ENCODE measurements at places on chromosomes 5 and 9. TPM values are rescaled to one million over a fixed set of nuclear protein-coding genes. Genes with fewer than 3 reads are reported as not detected.

GRCh38 chr9:108382310-108382709, 473.5 kb downstream of the ACTL7B start:
- H3K36me3 ChIP-seq = no peaks in the 10 kb centered on the region
- H3K27ac ChIP-seq = no peak overlapping the region
- DNase-seq = no peak
- no peak overlapping the region for H3K4me3 ChIP-seq

The SEC16A gene
- 67.9 TPM for total RNA-seq

DNA sequence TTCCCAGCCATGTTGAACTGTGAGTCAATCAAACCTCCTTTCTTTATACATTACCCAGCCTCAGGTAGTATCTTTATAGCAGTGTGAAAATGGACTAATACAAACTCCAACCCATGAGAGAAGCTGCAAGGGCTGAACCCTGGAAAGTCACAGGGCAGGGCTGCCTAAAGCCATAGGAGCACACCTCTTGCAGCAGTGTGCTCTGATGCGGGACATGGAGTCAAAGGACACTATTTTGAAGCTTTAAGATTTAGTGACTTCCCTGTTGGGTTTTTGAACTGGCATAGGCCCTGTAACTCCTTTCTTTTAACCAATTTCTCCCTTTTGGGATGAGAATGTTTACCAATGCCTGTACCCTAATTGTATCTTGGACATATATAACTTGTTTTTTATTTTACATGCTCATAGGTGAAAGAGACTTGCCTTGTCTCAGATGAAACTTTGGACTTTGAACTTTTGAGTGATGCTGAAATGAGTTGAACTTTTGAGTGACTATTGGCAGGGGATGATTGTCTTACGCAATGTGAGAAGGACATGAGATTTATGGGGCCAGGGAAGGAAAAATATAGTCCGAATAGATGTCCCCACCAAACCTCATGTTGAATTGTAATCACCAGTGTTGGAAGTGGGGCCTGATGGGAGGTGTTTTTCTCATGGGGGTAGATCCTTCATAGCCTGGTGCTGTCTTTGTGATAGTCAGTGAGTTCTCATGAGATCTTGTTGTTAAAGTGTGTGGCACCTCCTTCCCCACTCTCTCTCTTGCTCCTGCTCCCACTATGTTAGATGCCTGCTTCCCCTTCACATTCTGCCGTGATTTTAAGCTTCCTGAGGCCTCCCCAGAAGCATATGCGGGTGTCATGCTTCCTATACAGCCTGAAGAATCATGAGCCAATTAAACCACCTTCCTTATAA, 159.5 kb upstream of the SPEF2 start:
- H3K4me3 ChIP-seq = no peak overlapping the region
- no peak for DNase-seq
- H3K27ac ChIP-seq = no peak overlapping the region
- H3K36me3 ChIP-seq = no peaks in the 10 kb centered on the region

The SV2C gene
- 0.07 TPM for total RNA-seq

GRCh38 chr9:109168170-109168569, 1.1 kb upstream of the FRRS1L start:
- peaks cover 3% of the 10 kb centered on the region for H3K36me3 ChIP-seq
- peaks cover 55% of the 10 kb centered on the region for H3K27me3 ChIP-seq
- no peak overlapping the region for H3K4me3 ChIP-seq
- H3K27ac ChIP-seq = no peak overlapping the region
- no peak for DNase-seq

DNA sequence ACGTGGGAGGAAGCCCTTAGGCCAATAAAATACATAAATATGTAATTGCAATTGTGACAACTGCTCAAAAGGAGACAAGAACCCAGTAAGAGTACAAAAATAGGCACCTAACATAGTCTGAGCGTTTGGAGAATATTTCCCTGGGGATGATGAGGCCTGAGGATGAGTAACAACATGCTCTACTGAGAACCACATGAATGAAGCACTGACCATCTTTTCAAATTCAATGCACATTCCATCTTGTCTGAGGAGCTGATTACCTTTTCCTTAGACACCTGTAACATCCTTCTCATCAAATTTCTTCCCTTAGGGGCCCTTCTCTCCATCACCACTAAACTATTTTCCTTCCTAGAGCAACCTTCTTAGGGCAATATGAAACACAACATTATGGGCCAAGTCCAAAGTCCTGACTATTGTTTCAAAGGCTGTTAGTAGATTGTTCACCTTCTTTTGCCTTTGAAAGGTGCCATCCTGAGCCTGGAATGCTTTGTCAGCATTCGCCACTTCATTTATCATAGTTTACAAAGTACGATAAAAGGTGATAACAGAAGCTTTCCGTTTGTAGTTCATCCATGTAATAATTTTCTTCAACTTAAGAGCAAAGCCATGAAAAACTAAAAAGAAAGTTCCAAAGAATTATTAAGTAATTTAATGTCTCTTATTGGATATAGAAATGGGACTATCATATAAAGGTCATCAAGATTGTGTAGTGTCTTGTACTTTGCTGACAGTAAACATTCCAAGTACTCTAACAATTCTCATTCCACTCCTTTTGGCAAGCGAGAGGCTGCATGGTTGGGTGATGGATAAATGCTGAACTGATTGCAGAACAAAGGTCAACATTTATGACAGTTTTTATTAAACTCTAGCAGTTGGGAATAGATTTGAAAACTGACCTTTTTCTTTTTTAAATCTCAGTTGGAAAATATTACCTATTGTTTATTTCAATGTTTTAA, 471.3 kb downstream of the PDE4D start:
- H3K4me3 ChIP-seq = no peak overlapping the region
- DNase-seq = no peak
- H3K4me1 ChIP-seq = no peaks in the 10 kb centered on the region
- peaks cover 6% of the 10 kb centered on the region for H3K27me3 ChIP-seq
- H3K27ac ChIP-seq = no peak overlapping the region
- H3K36me3 ChIP-seq = no peaks in the 10 kb centered on the region

All from activated CD8-positive, alpha-beta T cell treated with anti-CD3 and anti-CD28 coated beads for 36 hours (primary cell).